ENCODE measurements at places on chromosomes 12 and 14. TPM values are rescaled to one million over a fixed set of nuclear protein-coding genes. Genes with fewer than 3 reads are reported as not detected.

- no peak for DNase-seq
Observed at GRCh38 chr12:111838353-111838752, 3.7 kb upstream of the MAPKAPK5 start.

Gene FOXN4
- total RNA-seq = not detected

GRCh38 chr12:120668868-120669840 lies 17.8 kb upstream of the MLEC start:
- DNase-seq = no peak

DNA sequence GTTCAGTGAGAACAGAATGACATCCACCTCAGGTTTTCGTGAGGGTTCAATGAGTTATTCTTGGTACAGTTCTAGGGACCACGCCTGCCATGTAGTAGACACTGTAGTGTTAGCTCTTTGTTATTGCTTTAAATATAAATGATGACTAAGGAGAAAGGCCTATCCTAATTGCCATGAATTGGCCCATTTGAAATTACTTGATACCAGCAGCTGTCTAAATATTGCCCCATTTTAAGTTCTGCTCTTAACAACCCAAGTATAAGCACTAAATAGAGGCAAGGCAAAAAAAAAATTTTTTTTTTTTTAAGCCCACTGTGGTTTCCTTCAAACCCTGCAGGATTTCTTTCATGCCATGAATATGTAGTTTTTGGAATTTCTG lies 84.5 kb downstream of the BORCS5 start:
- DNase-seq = no peak

DNA sequence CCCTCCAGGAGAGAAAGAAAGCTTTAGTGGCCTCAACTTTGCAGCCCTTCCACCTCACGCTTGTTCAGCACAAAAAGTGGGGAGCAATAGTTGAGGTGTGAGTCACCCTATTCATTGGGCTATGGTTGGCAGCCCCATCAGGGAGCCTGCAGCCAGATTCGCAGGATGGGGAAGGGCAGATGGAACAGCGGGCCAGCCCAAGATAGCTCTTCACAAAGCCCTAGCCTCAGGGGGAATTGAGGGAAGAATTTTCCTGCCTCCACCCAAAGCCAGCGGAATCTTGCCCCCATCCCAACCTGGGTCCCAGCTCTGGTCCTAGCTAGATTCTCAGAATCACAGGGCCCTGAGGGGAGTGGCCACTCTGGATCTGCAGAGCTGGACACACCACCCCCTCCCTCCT lies 3.6 kb upstream of the KRT5 start:
- no peak for DNase-seq

Gene SELPLG
- 31.0 TPM for total RNA-seq

DNA sequence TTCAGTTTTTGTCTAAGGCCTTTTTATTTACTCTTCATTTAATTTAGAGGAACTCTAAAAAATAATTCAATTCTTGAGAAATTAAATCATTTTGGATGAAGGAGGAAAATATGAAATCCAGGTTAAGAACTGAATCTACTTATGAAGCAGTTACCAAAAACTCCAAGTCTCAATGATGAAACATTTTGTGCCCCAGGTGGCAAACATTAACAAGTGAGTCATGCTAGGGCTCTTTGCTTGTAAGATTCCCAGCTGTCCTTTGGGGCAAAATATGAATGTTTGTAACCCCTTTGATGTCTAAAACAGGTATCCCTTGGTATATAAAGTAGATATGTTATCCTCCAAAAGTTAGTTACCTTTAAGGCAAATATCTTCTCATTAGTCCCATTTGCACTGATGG lies 202.4 kb downstream of the NEDD1 start:
- no peak for DNase-seq

Gene SMCO3
- total RNA-seq = not detected

- no peak for DNase-seq
Observed at GRCh38 chr14:100790502-100791347, 35.2 kb upstream of the MEG3 start.

Gene TSPAN11
- not detected for total RNA-seq

DNA sequence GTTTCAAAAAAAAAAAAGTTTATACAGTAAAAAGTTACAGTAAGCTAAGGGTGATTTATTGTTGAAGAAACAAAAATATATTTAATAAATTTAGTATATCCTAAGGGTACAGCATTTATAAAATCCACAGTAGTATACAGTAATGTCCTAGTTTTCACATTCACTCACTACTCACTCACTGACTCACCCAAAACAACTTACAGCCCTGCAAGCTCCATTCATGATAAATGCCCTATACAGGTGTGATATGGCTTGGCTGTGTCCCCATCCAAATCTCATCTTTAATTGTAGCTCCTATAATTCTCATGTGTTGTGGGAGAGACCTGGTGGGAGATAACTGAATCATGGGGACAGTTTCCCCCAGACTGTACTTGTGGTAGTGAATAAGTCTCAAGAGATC lies 61.7 kb downstream of the TC2N start:
- no peak for DNase-seq

Gene TMED8
- total RNA-seq = 25.3 TPM

Gene GARIN6
- total RNA-seq = not detected

Gene CCNT1
- total RNA-seq = 82.2 TPM

- DNase-seq = peak; percentile 54
Observed at GRCh38 chr14:53956427-53957201, at the start of gene BMP4. Gene BMP4, minus strand, starts transcription at chr14:53956825. Its CDS starts 4,603 bp downstream, at chr14:53952222.

Gene NELL2
- total RNA-seq = 35.8 TPM

Gene TSPAN19
- total RNA-seq = not detected

DNA sequence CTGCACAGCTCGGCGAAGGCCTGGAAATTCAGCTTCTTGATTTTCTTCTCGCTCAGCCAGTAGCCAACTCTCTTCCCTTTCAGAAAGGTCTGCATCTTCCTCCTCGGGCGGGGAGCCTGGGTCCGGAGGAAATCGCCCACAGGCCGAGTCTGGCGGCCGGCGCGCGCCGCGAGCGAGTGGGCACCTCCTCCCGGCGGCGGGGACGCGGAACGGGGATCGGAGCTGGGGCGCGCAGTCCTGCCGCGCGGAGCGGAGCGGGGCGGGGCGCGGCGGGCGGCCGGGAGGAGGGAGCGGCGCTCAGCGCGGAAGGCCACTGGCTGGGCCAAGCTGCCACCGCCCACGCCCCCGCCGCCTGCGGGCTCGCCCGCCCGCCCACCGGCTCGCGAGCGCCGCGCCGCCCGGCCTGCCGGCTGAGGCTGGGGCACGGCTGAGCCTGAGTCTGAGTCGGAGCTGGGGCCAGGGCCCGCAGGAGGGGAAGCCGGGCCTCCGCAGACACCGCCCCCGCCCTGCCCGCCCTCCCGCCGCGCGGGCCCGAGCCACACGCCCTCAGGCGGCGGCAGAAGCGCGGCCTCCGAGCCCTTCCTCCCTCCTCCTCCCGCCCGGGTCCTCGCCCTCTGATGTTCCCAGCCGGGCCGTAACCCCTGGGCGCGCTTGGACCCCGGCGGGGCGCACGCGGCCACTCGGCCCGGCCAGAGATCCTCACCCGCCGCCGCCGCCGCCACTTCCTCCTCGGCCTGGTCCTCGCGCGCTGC lies 480 bp downstream of the ITPK1 start:
- DNase-seq = peak; percentile 90

DNA sequence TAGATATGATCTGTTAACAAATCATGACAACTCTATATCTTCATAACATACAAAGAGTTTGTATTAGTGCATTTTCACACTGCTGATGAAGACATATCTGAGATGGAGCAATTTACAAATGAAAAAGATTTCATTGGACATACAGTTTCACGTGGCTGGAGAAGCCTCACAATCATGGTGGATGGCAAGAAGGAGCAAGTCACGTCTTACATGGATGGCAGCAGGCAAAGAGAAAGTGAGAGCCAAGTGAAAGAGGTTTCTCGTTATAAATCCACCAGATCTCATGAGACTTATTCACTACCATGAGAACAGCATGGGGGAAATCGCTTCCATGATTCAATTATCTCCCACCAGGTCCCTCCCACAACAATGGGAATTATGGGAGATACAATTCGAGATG lies 157.6 kb downstream of the DUSP6 start:
- no peak for DNase-seq

Gene GZMH
- 36.1 TPM for total RNA-seq

Gene MEG3
- not detected for total RNA-seq

Gene MARCHF9
- total RNA-seq = 22.5 TPM

DNA sequence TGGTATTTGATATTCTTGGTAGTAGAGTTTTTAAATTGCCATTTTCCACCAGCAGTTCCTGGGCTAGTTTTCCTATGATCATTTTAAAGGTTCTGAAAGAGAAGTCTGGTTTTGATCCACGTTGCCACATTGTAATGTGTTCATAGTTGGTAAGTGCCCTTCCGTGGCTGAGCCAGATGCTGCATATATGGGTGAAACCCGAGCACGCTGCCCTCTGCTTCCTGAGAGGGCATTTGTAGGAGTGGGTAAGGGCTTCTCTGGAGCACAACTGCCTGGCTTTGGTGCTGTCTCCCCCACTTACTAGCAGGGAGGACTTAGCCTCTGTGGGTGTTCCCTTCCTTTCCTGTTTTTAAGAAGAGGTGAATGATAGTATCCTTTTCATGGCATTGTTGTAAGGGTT lies 7.1 kb downstream of the SNRNP35 start:
- no peak for DNase-seq

Gene TEX22
- 1.4 TPM for total RNA-seq

- DNase-seq = peak; percentile 73
Observed at GRCh38 chr12:104457746-104458693, 1.3 kb downstream of the CHST11 start.

Gene ASPG
- not detected for total RNA-seq

DNA sequence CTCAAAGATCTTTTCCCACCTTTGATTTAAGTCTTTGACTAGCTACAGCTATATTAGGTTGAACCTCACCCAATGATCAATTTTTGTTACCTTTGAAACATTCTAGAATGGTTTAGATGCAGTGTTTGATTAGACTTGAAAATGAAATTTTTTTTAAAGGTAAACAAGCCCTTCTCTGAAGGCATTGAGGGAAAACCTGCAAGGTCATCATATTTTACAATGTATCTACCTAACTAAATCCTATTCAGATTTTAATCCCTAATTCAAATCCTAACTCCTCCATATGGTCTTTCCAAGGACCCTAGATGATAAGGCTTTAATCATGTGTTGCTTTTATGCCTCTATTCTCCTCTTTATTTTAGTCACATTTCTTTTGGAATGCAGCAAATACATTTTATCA lies 95.4 kb downstream of the ALG10B start:
- no peak for DNase-seq

GRCh38 chr14:74638066-74638465 lies 26.0 kb upstream of the LTBP2 start:
- DNase-seq = no peak

DNA sequence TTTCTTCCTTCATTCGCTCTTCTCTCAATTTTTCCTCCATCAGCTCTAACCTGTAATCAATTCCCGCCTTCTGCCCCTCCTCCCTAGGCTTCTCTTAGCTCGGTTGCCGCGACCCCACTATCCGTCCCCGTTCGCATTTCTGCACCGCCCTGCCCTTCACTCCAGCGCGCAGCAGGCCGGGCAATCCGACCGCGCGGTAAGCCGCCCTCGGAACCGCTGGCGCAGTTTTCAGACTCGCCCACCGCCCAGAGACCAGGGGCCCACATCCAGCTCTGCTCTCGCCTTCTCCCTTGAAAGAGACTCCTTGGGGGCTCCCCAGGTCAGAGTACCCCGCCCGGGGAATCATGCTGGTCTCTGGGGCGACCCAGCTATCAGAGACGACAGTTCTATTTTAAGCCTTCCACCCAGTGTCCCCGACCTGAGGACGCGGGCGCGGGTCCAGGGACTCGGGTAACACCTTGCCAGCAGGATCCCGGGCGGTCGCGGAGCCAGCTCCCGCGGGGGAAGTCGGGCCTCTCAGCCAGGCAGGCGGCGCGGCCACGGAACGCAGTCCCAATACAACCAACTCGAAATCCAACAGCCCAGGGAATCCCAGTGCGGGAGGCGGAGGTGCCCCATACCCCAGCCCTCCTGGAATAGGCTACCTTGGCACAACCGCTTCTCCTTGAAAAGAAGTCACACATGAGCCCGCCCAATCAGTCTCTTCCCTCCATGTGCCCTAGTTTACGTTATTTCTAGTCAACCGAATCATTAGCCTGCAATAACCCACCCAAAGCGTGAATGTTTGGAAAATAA lies 5.7 kb upstream of the SLC38A4 start:
- peak; percentile 21 for DNase-seq

DNA sequence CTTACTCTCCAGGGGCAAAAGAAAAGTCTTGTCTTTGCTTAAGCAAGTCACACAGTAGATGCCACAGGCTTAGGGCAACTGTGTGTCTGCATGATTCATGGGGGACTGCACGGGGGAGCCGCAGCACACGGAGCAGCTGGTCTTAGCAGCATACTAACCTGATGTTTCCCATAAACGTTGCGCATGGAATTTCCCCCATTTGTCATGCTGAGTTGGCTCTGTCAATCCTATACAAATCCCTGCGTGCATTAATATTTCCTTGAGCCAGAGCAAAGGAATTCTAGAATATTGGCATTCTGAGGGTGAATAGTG lies 71.2 kb downstream of the SAMD4A start:
- DNase-seq = no peak

DNA sequence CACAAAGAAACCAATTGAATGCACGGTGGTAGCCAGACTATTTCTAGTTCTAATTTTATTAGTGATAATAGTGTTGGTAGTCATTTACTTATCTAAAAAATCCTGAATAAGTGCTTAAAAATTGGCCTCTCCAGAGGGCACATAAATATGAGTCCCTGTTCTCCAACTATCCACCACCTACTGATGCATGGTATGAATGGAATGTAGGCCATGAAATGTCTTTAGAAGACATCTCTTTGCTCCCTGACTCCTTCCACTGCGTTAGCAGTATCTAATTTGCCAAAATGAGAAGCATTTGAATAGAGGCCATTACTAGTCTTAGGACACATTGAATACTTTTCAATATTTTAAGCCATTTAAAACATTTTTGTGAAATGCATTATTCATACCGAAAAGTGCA lies 261.7 kb downstream of the LRFN5 start:
- DNase-seq = no peak

DNA sequence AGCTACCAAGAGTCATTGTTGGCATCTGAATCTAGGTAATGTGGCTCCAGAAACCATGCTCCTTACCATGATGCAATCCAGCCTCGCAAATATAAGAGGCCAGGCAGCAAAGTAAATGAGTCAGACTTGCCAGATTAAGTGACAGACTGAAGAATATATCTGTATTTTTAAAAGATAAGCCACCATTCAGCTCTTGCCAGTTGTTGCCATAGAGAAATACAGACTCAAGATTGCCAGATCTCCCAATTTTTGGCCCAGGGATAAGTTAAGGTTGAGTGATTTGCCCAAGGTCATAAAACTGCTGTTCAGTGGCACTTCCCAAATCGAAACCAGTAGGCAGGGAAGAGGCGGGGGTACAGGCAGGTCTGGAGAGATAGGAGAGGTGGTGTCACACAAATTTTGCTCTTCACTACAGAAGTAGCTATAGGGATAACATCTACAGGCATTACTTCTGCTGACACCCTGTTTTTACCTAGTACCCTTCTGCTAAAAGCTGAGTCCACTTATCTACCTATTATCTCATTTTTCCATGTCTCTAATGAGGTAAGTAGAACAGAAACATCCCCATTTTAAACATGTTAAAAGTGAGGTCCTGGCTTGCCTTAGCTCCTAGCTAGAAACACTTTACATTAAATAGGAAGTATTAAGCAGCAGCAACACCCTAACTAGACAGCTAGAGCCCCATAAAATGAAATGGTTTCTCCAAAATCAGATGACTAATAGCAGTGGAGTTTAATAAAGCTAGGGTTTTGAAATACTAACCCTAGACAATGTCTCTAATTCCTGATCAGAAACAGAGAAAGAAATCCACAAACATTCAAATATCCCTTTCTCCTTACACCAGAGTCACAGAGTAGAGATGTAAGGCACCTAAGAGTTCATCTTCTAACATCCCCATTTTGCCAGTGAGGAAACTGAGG lies 19.5 kb downstream of the DCAF5 start:
- peak; percentile 56 for DNase-seq

Gene KRT77
- total RNA-seq = not detected

All from activated CD4-positive, alpha-beta T cell treated with anti-CD3 and anti-CD28 coated beads for 36 hours (primary cell).